ENCODE measurements at places on chromosomes 13 and 19.

DNA sequence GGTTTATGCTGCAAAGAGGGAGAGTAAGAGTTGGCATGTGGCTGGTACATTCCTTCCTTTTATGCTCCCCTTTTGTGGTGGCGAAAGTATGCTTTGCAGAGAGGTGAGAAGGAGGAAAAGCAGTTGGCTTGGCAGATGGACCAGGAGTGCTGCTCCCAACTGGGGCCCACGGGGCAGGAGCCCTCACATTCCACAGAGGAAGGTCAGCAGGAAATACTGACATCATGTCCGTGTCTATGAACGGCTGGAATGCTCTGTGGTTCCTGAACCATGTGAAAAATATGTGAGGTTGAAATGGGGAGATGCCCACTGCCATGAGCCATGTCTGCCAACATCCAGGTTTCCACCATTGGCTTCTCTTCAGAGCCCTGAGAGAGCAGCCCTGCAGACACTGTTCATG lies 33.3 kb upstream of the GAS6 start:
- DNase-seq, result no peak

GRCh38 chr13:78176880-78177279 lies 258.2 kb upstream of the EDNRB start:
- no peak for DNase-seq

- no peak for DNase-seq
These were observed 43.1 kb downstream of the PAN3 start for GRCh38 chr13:28181413-28181812.

- DNase-seq, result no peak
These were observed 3.8 kb downstream of the PPP1R12C start for GRCh38 chr19:55113570-55114039.

DNA sequence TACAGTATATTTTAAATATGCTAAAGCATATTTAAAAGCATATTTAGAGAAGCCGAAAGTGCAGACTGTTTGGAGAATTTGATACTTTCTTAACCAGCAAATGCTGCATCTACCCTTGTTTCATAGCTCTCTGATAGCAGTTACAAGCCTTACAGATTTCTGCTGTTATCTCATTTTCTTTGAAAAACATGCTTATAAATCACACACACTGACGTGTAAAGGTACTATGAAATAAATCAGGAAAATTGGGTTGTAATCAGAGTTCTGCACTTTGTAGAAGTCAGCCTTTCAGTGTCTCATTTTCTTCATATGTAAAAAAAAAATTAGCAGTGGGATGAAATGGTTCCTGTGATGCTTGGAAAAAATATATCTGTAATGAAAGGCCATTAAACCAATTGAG lies 1432.4 kb upstream of the ATXN8OS start:
- no peak for DNase-seq

- DNase-seq, result no peak
These were observed 219.9 kb downstream of the SPRY2 start for GRCh38 chr13:80121038-80121437.

GRCh38 chr13:46899801-46900200 lies 2.9 kb upstream of the HTR2A start:
- no peak for DNase-seq

GRCh38 chr13:26310470-26310869 lies 56.5 kb downstream of the CDK8 start:
- DNase-seq, result no peak

DNA sequence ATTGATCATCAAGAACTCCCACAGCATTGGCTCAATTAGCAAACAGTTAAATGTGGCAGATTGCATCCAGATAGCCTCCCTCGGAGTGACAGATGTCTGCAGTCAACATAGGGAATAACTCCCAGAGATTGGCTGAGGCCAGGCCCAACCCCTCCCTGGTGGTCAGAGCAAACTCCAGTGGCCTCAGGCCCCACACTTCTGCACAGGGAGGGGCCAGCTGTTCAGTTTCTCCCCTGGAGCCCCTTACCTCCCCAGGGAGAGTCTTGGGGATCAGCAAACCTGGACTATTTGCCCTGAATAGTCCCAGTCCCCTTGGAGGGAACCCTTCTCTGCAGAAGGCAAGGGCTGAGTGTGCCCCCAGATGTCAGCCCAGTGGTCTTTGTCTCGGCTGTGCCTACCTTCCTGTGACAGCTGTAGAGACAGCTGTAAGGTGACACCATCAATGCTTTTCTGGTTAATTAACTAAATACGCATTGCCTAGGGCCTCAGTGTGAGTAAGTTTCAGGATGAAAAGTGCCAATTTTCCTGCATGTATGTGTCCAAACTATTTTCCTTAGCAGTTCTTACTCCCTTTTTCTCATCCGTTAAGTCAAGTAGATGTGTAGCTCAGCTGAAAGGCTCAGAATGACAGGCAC lies 102.7 kb upstream of the UQCRFS1 start:
- DNase-seq, result no peak

DNA sequence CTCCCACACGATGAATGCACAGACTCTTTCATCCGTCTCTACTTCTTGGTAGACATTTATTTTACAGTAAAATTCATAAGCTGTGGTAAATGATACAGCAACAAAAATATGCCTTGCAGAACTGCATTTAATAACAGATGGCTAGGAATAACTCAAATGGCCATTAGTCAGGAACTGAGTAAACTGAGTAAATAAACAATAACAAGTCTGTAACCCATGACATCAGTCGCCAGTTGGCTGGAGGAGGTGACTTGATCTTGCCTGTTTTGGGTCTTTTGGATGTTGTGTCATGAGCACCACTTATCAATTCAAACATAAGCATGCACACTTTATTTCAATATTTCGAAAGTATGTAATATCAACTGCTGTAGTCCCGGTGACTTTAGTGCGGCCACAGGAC lies 632.6 kb upstream of the ARGLU1 start:
- no peak for DNase-seq

- no peak for DNase-seq
These were observed 58.3 kb upstream of the FREM2 start for GRCh38 chr13:38628554-38628953.

Data from effector memory CD4-positive, alpha-beta T cell (primary cell).